Hepatocyte (in vitro differentiated cells): ENCODE measurements at places on chromosomes 11 and 22.

DNA sequence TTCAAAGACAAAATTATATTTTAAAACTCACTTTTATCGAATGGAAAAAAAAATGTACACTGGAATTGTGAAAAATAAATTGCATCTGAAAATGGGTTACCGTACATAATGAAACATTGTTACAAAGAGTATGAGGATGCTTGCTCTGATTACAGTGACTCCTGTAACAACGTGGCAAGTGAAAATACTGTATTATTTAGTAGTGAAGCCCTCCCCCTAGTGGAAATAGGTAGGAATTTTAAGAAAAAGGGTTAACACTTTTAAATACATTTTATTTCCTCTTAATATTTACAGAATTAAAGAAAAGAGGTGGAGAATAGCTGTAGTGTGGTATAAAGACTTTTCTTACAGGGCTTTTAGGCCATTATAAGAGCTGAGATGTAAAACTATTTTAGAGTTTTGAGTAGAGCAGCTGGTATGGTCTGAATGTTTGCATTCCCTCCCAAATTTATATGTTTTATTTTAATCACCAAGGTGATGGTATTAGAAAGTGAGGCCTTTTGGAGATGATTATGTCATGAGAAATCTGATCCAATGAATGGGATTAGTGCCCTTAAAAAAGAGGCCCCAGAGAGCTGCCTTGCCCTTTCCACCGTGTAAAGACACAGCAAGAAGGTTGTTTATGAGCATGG is 25.2 kb downstream of the FAM76B start:
- peak; percentile 74 for DNase-seq

GRCh38 chr11:85182441-85183387 is 444.4 kb downstream of the DLG2 start:
- DNase-seq, result peak; percentile 71

DNA sequence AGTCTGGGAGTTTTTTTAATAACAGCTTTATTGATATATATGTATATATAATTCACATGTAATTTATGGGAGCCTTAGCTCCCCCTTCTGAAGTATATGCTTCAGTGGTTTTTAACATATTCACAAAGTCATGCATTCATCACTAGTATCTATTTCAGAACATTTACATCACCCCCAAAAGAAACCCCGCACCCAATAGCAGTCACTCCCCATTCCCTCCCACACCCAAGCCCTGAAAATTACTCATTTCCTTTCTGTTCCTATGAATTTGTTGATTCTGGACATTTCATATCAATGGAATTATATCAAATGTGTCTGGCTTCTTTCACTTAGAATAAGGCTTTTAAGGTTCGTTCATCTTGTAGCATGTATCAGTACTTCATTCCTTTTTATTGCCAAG is 35.6 kb upstream of the SYT7 start:
- DNase-seq, result no peak

DNA sequence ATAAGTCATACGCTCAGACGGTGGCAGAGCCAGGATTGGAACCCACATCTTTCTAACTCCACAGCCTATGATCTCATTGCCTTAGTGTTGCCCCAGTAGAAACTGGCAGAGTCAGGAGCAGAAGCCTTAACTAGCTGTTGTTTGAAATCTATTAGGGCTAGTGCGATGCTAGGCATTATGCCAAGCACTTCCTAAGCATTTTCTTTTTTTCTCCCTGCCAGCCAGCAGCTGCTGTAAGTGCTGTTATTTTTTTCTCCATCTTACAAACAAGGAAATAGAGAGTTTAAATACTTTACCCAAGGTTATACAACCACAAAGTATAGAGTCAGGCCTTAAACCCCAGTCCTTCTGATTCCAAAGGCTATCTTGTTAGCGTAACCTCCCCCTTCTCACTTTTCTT is 161.0 kb upstream of the SORL1-AS1 start:
- no peak for DNase-seq

- DNase-seq, result no peak
Measured at GRCh38 chr11:1773131-1773993, 9.6 kb upstream of the CTSD start.

- DNase-seq, result peak; percentile 95
Measured at GRCh38 chr11:64844330-64845128, at the start of gene CDC42BPG. CDC42BPG (minus strand) TSS chr11:64844653; CDS start chr11:64844569, 84 bp downstream.

DNA sequence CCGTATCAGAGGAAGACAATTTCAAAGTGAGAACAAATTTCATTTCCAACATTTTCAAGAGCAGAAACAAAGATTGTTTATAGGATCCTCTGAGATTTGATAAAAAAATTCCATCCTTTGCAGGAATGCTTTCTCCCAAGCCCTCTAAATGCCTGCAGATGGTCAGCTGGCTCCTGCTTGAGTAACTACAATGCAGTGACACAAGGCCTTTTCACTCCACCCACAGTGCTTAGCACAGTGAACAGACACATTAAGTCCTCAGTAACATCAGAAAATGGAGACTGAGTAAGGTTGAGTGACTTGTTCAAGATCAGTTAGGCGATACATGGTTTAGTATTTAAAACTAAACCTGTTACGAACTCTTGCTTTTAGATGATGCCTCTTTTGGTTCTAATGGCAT is 527.1 kb upstream of the CCDC90B start:
- DNase-seq, result no peak

GRCh38 chr22:37160027-37160426 is 10.3 kb upstream of the IL2RB start:
- DNase-seq, result no peak

- DNase-seq, result no peak
Measured at GRCh38 chr11:130006929-130007328, 4.3 kb upstream of the PRDM10 start.

GRCh38 chr11:119729951-119730613 is 1.1 kb upstream of the NECTIN1 start:
- peak; percentile 48 for DNase-seq

- DNase-seq, result no peak
Measured at GRCh38 chr11:34473603-34474169, 35.0 kb downstream of the CAT start.

GRCh38 chr11:99098258-99098657 is 77.5 kb downstream of the CNTN5 start:
- no peak for DNase-seq
